ENCODE measurements at places on chromosomes 12 and 14.

- no peak overlapping the region for H3K27ac ChIP-seq
- no peak for DNase-seq
- H3K4me1 ChIP-seq: no peaks in the 10 kb centered on the region
- H3K4me3 ChIP-seq: no peak overlapping the region
Observed at GRCh38 chr12:28936711-28937110, 212.4 kb upstream of the FAR2 start.

DNA sequence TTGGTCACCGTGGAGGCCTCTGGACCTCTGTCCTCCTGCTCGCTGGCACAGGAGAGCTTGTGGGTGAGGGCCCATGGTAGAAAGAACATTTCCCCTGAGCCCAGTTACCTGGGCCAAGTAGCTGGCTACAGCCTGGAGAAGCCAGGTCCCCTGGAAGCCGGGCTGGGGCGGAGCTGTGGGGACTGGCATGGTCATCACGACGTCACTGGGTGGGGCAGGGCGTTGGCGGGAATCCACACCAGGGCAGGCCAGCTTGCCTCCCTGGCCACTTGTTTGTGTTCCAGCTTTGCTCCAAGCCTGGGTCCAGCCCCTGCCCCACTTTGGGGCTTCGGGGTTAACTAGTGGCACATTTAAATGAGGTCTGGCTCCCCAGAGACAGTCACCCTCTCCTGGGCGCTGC is 35.0 kb upstream of the SLC24A4 start:
- no peaks in the 10 kb centered on the region for H3K4me1 ChIP-seq
- H3K27ac ChIP-seq: no peak overlapping the region
- DNase-seq: no peak
- no peaks in the 10 kb centered on the region for H3K36me3 ChIP-seq
- no peaks in the 10 kb centered on the region for H3K27me3 ChIP-seq

- no peaks in the 10 kb centered on the region for H3K4me1 ChIP-seq
- DNase-seq: no peak
- H3K36me3 ChIP-seq: peaks cover 23% of the 10 kb centered on the region
- no peak overlapping the region for H3K27ac ChIP-seq
- no peaks in the 10 kb centered on the region for H3K27me3 ChIP-seq
Observed at GRCh38 chr12:117165342-117165741, 24.9 kb downstream of the FBXO21 start.

DNA sequence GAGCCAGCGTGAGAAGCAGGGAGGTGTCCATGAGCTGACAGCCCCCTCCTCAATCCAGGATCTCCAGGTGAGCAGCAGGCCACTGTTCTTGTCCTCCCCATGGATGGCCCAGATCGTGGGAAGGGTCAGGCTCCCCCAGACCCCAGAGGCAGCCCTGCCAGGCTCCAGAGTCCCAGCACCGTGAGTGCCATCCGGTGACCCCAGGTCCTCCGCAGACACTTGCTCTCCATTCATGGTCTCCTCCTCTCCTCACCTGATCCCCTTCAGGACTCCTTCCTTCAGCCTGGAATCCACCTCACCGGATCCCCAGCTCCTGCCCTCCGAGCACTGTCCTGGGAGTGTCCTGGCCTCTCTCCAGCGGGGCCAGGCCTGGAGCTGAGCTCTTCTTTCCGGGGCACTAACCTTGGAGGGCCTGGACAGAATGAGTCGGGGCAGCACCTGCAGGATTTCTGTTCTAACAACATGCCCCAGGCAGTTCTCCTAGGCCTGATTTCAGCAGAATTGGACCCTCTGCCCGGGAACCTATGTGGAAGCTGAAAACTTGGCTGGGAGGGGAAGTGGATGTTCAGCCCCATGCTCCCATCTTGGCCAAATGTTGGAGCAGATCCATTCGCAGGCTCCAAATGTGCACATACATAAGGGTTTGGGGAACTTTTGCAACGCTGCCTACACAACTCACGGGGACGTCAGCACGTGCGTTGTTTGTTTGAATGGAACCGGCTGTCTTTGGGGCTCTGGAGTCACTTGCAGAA is 341.6 kb upstream of the SFSWAP start:
- no peaks in the 10 kb centered on the region for H3K27me3 ChIP-seq
- DNase-seq: no peak
- H3K4me1 ChIP-seq: no peaks in the 10 kb centered on the region
- H3K4me3 ChIP-seq: no peak overlapping the region
- H3K36me3 ChIP-seq: no peaks in the 10 kb centered on the region
- no peak overlapping the region for H3K27ac ChIP-seq

DNA sequence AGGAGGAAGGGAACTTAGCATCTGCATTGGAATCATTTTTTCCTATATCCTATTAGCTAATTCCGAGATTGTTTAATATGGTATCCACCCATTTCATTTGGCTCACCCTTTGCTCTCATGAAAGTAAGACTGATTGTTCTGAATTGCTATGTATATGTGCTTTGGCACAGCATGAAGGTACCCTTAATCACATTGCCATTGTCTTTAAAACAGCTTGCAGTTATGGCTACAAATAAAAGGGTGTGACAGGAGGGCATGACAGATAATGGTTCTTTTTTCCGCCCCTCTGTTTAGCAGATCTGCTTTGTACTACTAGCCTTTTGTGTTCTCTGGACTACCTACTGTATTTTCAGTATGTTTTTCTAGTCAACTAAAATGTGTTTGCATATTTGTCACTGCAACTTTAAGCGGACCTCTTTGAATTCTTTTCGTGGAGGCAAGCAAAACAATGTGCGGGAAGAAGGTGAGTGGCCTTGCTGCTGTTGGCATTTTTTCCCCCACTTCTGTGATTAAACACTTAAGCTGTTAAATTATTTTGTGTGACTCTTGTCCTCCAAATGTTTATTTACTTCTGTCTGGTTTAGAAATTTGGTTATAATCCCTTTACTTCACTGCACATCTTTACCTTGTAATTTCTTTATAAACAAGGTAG is 35.8 kb downstream of the FBXO34 start:
- no peak overlapping the region for H3K27ac ChIP-seq
- H3K4me3 ChIP-seq: no peak overlapping the region
- H3K27me3 ChIP-seq: no peaks in the 10 kb centered on the region
- H3K36me3 ChIP-seq: no peaks in the 10 kb centered on the region
- H3K4me1 ChIP-seq: no peaks in the 10 kb centered on the region

GRCh38 chr12:460261-461230 is 807 bp downstream of the B4GALNT3 start:
- no peak overlapping the region for H3K27ac ChIP-seq
- no peaks in the 10 kb centered on the region for H3K27me3 ChIP-seq
- H3K4me1 ChIP-seq: no peaks in the 10 kb centered on the region

GRCh38 chr12:83538361-83538965 is 851.8 kb downstream of the TMTC2 start:
- no peak for DNase-seq
- H3K27me3 ChIP-seq: no peaks in the 10 kb centered on the region
- H3K4me1 ChIP-seq: no peaks in the 10 kb centered on the region
- no peak overlapping the region for H3K27ac ChIP-seq

DNA sequence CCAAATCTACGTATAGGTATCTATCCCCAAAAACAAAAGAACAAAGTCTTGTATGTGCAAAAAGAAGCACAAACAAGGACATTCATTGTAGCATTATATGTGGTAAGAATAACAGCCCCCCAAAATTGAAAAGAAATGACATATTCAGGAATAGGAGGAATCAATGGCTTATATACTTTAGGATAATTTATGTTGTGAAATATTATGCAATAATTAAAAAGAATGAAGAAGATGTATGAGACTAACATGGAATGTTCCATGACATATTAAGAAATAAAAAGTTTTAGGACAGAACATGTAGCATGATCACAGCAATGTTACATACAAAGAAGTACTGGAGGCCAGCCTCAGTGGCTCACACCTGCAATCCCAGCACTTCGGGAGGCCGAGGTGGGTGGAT is 9.1 kb downstream of the SMCO2 start:
- no peak overlapping the region for H3K27ac ChIP-seq
- no peak for DNase-seq
- no peak overlapping the region for H3K4me3 ChIP-seq
- H3K4me1 ChIP-seq: no peaks in the 10 kb centered on the region
- H3K36me3 ChIP-seq: no peaks in the 10 kb centered on the region

GRCh38 chr14:23577710-23578392 is 739 bp downstream of the JPH4 start:
- peak overlapping the region; percentile 41 for H3K4me3 ChIP-seq
- peaks cover 3% of the 10 kb centered on the region for H3K4me1 ChIP-seq
- DNase-seq: no peak
- H3K27me3 ChIP-seq: peaks cover 8% of the 10 kb centered on the region
- no peaks in the 10 kb centered on the region for H3K36me3 ChIP-seq

DNA sequence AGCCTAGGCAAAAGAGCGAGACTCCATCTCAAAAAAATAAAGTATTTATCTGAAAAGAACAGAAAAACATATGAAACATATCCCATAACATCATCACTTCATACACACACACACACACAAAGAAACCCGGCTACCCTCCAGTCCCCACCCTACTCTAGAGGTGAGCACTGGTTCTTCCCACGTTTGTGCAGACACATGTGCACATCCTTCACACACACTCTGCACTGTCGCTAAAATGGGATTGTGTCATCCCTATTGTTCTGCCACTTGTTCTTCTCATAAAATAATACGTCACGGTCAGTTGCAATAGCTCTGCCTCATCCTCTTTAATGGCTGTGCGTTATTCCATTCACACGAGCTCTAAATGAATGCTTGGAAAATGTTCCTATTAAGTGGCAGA is 85.9 kb upstream of the ANO2 start:
- DNase-seq: no peak
- no peak overlapping the region for H3K4me3 ChIP-seq
- H3K4me1 ChIP-seq: no peaks in the 10 kb centered on the region
- no peaks in the 10 kb centered on the region for H3K36me3 ChIP-seq
- no peaks in the 10 kb centered on the region for H3K27me3 ChIP-seq

GRCh38 chr12:71682466-71682865 is 3.4 kb upstream of the TMEM19 start:
- no peaks in the 10 kb centered on the region for H3K4me1 ChIP-seq
- H3K4me3 ChIP-seq: no peak overlapping the region
- DNase-seq: no peak
- no peaks in the 10 kb centered on the region for H3K36me3 ChIP-seq
- H3K27ac ChIP-seq: no peak overlapping the region
- H3K27me3 ChIP-seq: no peaks in the 10 kb centered on the region

DNA sequence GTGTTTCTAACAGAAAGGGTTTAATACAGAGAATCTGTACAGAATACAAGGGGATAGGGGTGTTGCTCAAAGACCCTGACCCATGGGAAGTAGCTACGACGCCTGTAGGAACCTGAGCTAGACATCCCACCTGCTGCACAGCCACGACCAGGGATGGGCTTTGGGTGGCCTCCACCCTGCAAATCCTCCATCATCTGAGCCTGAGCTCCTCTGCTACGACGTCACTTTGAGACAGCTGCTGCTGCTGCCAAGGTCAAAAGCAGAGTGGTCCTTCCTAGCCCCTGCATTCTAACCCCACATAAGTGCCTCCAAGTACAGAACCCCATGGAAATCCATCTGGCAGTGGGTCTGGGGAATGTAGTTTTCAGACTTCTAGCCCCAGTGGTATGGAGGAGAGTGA is 43.8 kb downstream of the JAG2 start:
- no peaks in the 10 kb centered on the region for H3K27me3 ChIP-seq
- no peaks in the 10 kb centered on the region for H3K36me3 ChIP-seq
- no peaks in the 10 kb centered on the region for H3K4me1 ChIP-seq
- H3K27ac ChIP-seq: no peak overlapping the region
- DNase-seq: no peak

- H3K27me3 ChIP-seq: no peaks in the 10 kb centered on the region
- H3K27ac ChIP-seq: no peak overlapping the region
- no peak overlapping the region for H3K4me3 ChIP-seq
- peaks cover 3% of the 10 kb centered on the region for H3K36me3 ChIP-seq
Observed at GRCh38 chr12:47672068-47672467, 33.8 kb downstream of the RPAP3 start.

GRCh38 chr14:100603341-100604120 is 16.3 kb upstream of the BEGAIN start:
- DNase-seq: no peak
- no peaks in the 10 kb centered on the region for H3K27me3 ChIP-seq
- H3K27ac ChIP-seq: no peak overlapping the region
- no peak overlapping the region for H3K4me3 ChIP-seq
- no peaks in the 10 kb centered on the region for H3K4me1 ChIP-seq

GRCh38 chr12:6263931-6264330 is 46.6 kb upstream of the PLEKHG6 start:
- H3K27me3 ChIP-seq: no peaks in the 10 kb centered on the region
- H3K36me3 ChIP-seq: no peaks in the 10 kb centered on the region
- peaks cover 4% of the 10 kb centered on the region for H3K4me1 ChIP-seq
- no peak overlapping the region for H3K4me3 ChIP-seq

DNA sequence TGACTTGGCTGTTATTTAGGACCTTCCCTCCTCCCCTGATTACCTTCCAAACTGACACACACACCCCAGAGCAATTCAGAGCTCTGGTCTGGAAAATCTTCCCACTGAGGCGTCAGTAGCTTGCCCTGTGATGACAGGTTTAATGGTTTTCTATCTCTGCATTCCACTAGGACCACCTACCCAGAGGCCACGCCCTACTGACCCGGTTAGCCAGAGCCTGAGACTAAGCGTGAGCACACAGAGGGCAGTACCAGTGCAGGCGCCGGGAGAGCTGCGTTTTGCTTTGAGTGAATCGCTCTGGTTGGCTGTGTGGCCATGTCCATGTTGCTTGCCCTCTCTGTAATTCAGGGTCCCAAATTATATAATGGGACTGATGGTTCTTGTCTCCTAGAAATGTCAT is 36.2 kb upstream of the ATP2A2 start:
- peaks cover 1% of the 10 kb centered on the region for H3K4me1 ChIP-seq
- no peak overlapping the region for H3K4me3 ChIP-seq
- no peaks in the 10 kb centered on the region for H3K36me3 ChIP-seq
- peak; percentile 43 for DNase-seq

GRCh38 chr12:127398016-127398710 is 868.8 kb upstream of the TMEM132C start:
- no peaks in the 10 kb centered on the region for H3K36me3 ChIP-seq
- H3K27me3 ChIP-seq: no peaks in the 10 kb centered on the region
- no peak for DNase-seq
- no peak overlapping the region for H3K27ac ChIP-seq

DNA sequence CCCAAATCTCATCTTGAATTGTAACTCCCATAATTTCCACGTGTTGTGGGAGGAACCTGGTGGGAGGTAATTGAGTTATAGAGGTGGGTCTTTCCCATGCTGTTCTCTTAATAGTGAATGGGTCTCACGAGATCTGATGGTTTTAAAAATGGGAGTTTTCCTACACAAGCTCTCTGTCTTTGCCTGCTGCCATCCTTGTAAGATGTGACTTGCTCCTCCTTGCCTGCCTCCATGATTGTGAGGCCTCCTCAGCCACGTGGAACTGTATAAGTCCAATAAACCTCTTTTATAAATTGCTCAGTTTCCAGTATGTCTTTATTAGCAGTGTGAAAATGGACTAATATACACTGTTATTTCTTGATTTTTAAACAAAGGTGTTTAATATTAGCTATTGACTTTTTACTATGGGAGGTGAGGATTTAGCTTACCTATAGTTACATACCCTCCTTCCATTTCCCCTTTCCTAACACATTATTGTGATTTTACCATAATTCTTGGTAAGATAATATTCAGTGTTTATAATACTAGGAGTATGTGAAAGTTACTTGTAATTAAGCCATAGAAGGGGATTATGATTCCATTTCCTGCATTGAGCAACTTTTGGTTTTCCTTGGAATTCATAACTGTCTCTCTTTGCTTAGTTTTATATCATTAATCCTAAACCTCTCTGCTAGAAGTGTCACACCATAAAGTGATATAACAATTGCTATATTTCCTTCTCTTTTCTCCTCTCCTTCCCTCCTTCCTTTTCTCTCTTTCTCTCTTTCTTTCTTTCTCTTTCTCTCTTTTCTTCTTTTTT is 151.0 kb upstream of the KRAS start:
- no peak overlapping the region for H3K4me3 ChIP-seq
- no peaks in the 10 kb centered on the region for H3K27me3 ChIP-seq
- DNase-seq: no peak
- no peaks in the 10 kb centered on the region for H3K4me1 ChIP-seq

GRCh38 chr12:65415826-65416225 is 137.3 kb downstream of the MSRB3 start:
- H3K4me3 ChIP-seq: no peak overlapping the region
- H3K4me1 ChIP-seq: no peaks in the 10 kb centered on the region
- no peak overlapping the region for H3K27ac ChIP-seq

Measured in iPS DF 6.9 (cell line).